Dermis blood vessel endothelial cell (primary cell): ENCODE measurements at places on chromosomes 5 and 9. TPM values are rescaled to one million over a fixed set of nuclear protein-coding genes. Genes with fewer than 3 reads are reported as not detected.
A peak's percentile ranks its signal among the peaks of the same experiment; 100 is the strongest.

GRCh38 chr5:163269624-163270023, 167.8 kb upstream of the CCNG1 start:
- no peak for DNase-seq

DNA sequence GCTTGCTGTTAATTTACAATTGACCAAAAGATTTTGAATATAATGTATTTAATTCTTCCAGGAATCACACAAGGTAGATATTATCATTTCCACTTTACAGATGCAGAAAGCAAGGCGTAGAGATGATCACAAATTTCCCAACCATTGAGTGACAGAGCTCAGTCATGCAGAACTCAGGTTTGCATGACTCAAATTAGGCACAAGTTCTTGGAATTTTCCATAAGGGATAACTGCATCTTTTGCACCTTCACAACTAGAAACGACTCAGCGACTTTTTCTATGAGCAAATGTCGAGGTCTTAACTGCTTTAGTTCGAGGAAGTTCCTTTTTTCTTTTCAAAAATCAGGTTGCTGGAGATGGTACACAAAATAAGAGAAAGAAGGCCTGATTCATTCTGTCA, 265.5 kb upstream of the PAPPA start:
- no peak for DNase-seq

DNA sequence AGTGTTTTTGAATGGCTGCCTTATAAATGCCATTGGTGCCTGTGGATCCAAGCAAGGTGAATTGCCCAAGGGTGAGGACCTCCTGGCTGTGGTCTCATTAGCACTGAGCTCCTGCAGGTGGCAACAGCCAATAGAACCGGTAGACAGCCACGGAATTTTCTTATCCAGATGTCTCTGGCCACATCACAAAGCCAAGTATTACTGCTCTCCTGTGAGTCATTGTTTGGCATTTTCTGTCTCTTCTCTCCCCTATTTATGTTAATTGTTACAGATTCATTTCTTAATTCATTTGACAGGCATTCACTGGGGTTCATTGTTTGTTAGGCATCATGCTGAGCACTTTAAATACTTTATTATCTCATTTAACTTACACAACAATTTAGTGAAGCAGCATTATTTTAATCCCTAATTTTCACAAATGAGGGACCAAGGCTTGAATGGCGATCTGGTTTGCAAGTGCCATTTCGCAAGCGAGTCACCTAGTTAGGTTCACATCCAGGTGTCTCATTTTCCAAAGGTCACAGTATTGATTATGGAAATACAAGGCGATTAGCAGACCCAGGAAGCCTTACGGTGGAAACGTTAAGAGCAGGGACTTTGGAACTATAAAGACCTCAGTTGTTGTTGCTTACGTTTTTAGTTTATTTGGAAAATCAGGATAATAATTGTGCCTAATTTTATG, 58.2 kb upstream of the DPYSL3 start:
- DNase-seq: peak; percentile 63

DNA sequence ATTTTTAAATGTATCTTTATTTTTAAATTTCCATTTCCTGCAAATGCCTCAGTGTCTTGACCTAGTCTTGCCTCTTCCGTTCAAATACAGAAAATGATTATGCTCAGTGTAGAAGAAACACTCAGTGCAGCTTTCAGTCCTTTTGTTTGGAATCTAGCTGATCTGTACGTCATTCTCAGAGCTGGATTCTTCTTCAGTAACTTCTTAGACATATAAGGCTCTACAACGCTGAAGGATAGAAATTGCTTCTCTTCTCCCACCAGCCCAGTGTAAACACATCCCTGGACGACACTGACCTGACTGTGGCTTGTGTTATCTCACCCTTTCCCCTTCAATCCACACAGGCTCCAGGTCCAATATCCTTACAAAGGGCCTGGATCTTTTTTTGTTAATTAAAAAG, 3.2 kb upstream of the ALDH1B1 start:
- no peak for DNase-seq

- DNase-seq: no peak
Observed at GRCh38 chr5:14365831-14366430, 215.7 kb upstream of the OTULINL start.

DNA sequence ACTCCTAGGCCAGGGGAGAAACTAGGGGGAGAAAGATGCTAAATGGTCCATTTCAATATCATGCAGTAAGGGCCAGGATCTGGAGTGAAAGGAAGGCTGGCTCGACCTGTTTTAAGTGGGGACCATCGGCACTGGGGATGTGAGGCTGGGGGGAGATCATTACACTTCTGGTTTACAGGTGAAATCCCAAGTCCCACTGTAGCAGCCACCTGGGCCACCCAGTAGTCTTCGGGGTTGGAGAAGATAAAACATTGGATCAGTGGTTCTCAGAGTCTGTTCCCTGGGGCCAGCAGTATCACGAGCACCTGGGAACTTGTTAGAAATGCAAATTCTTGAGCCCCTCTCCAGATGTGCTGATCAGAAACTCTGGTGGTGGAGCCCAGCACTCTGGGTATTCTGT, 111.3 kb upstream of the ALDH1B1 start:
- DNase-seq: no peak

DNA sequence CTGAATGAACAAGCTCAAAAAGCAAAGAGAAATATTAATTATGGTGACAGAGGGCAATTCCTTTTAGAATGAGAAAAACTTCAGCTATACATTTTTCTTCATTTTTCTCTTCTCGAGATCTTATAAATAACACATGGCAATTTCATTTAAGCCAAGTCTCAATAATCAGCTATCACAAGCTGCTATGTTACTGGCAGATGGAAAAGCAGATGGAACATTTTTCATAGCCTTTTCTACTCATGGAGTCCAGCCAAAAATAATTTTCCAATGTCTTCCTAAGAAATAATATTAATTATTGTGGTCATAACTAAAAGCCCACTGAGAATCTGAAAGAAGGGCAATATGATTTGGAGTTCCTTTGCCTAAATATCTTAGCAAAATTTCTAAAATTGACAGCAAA, 35.6 kb downstream of the SKIC3 start:
- no peak for DNase-seq

DNA sequence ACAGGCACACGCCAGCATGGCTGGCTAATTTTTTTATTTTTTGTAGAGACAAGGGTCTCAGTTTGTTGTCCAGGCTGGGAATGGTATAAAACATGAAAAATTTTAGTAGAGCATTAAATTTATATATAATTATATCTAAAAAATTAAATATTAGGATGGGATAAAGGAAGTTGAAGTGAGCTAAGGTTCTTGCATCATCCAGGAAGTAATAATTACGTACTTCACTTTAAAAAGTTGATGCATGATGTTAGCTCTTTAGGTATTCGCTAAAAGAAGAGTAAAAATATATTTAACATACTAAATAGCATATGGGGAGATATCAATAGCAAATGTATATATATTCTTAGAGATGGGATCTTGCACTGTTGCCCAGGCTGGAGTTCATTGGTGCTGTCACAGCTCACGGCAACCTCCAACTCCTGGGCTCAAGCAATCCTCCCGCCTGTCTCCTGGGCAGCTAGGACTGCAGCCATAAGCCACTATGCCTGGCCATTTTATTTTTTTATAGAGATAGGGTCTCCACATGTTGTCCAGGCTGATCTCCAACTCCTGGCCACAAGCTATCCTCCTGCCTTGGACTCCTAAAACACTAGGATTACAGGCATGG, 12.3 kb downstream of the DCAF10 start:
- no peak for DNase-seq

DNA sequence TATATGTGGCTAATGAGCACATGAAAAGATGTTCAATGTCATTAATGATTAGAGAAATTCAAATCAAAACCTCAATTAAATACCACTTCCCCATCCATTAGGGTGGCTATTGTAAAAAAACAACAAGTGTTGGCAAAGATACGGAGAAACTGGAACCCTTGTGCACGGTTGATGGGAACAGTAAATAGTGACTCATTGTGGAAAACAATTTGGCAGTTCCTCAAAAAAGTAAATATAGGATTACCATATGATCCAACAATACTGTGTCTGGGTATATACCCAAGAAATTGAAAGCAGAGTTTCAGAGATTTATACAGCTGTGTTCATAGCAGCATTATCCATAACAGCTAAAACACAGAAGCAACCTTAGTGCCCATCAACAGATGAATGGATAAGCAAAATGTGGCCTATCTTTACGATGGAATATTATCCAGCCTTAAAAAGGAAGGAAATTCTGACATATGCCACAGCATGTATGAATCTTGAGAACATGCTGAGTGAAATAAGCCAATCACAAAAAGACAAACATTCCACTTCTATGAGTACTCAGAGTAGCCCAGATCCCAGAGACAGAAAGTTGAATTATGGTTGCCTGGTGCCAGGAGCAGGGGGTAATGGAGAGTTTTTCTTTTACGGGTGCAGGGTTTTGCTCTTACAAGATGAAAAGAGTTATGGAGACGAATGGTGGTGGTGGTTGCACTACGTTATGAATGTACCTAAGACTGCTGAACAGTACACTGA, 41.4 kb upstream of the LRRC14B start:
- peak; percentile 25 for DNase-seq

The TAS2R1 gene
- total RNA-seq: not detected in 2 replicates
